Activated naive CD4-positive, alpha-beta T cell treated with Interleukin-2 at 50 U/mL for 16 hours (primary cell): ENCODE measurements at places on chromosomes 2 and 18.

- DNase-seq = no peak
Observed at GRCh38 chr18:47975105-47975504, 44.6 kb upstream of the SMAD2 start.

- DNase-seq = no peak
Observed at GRCh38 chr2:169808221-169808620, 9.6 kb downstream of the SSB start.

GRCh38 chr18:50706651-50707050 lies 113.2 kb downstream of the MRO start:
- no peak for DNase-seq

DNA sequence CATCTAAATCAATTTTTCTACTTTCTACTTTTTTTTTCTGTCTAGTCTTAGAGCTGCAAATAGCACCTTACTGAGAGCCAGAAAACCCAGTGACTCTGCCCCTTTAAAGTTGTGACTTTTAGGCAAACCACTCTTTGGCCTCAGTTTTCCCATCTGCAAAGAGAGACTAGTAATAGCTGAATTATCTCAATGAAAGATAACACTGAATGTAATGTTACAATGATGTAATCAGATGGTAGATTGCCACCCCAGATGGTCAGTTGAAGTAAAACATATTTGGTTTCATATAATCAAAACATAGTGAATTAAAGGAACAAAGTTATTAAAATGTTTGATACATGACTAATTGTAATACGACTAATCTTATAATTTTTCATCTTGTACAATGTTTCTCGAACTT lies 5.0 kb upstream of the APCDD1 start:
- DNase-seq = no peak

DNA sequence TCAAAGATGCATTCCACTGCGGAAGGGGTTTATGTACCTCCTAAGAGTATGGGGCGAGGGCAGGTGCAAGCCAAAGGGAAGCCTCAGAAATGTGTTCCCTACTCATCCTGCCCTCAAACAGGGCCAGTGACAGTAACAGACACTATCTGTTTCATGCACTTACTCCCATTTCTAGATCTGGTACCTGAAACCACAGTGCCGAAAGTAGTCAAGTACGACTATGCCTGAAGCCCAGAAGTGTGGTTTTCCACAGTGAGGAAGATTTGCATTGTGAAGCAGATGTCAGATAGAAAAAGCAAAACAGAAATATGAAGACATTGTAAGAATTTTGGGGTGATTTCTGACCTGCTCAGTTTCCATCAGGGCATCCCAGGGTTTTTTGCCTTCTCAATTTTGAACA lies 748.7 kb downstream of the RNF144A start:
- DNase-seq = no peak

DNA sequence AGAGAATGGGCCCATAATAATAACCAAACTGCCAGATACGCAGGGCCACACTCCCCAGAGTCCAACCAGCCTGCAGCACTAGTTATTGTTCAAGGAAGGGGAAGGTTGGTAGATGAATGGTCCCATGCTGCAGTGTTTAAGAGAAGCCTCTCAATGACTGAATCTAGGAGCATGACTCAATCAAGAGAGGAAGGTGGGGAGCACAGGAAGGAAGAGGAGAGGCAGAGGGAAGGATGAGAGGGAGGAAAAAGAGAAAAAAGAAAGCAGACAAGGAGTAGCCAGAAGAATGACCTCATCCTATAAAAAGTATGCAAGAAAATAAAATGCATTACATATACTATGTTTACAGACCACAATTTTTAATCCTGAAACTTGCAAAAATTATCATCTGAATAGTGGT lies 174.5 kb downstream of the TCF4 start:
- DNase-seq = no peak

- no peak for DNase-seq
Observed at GRCh38 chr2:69559442-69560146, 83.9 kb downstream of the AAK1 start.

- DNase-seq = no peak
Observed at GRCh38 chr2:59590798-59591197, 962.7 kb downstream of the BCL11A start.

GRCh38 chr2:160507046-160507407 lies 13.4 kb upstream of the RBMS1 start:
- DNase-seq = no peak

DNA sequence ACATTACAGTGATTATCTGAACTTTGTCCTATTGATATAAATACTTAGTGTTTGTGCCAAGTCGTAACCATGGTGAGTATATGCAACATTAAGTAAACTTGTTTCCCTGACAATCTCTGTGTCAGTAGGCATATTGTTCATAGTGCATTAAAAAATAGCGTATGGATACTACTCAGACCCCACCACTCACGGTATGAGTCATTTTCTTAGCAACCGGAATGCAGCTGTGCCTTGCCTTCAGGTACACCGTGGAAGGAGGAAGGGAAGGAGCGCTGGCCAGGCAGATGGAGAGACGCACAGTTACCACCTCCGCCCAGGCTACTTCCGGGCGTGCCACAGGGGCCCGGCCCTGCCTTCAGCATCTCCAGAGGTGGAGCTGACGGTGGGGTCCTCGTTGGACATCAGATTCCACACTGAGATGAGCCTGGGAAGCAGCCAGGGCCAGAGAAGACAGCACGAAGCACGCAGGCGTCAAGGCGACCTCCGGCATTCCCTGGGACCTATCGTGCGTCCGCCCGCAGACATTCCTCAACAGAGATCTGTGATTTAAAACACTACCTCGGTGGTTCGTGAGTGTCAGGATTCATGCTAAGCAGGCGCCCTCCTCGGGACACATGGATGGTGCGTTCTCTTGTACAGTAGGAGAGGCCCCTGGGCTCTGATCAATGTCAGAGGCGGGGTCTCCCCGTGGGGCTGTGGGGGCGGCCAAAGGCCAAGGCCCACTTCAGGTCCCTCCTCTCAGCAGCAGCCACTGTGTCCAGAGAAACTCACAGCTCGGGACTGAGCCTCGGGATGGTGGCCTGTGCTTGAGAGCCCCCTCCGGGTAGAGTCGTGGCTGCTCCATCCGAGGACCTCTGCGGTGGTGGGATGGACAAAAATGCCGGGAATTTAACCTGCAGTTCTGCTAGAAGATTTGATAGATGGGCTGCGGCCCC lies 82.2 kb upstream of the HDAC4 start:
- DNase-seq = no peak

DNA sequence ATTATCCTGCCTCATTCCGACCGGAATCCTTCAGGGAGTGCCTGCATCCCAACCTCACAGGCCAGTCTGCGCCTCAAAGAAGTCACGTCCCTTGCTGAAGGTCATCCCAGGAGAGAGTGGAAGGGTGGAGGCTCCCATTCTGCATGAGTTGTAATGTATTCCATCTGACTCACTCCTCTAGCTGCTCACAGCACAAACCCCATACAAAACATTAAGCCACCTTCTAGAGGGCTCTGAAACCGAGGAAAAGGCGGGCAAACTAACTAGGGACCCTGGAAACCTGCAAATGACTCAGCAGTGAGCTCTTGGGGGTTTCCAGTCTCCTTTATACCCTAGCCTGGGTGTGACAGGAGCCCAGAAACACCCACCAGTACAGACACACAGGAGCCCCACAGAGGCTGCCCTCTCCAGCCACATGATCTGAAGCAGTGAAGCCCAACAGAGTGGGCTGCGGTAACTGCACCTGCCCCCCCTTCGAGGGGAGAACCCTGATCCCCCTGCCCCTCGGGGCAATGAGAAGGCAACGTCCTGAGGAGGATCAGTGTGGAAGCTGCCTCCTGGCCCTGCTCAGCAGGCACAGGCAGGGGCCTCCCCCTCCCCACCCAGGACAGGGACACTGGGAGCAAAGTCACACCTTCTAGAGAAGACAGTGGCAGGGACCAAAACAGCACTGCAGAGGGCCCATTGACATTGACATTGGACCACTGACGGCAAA lies 69.3 kb upstream of the SNTG2 start:
- DNase-seq = no peak

DNA sequence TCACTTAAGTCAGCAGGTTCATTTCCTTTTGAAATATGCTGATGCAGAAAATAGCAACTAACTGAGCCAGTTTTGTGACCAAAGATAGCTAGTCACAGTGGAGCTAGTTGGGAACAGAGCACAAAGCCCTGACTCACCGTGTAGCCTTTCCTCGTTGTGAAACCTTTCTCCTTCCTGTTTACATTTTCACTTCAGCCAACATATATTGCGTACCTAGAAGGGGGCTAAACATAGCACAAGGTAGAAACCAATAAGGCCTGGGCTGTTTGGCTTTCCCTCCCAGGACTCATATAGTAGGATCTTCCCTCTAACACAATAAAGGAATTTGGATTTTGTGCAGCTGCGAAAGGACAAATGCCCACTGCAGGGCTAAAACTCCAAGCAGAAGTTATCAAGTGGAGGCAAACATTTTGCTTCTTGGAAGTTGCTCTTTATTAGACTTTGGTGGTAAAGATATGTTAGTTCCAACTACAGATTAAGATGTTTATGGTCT lies 24.5 kb upstream of the LPIN2 start:
- DNase-seq = no peak

GRCh38 chr18:50944245-50944932 lies 23.5 kb upstream of the ELAC1 start:
- DNase-seq = no peak

DNA sequence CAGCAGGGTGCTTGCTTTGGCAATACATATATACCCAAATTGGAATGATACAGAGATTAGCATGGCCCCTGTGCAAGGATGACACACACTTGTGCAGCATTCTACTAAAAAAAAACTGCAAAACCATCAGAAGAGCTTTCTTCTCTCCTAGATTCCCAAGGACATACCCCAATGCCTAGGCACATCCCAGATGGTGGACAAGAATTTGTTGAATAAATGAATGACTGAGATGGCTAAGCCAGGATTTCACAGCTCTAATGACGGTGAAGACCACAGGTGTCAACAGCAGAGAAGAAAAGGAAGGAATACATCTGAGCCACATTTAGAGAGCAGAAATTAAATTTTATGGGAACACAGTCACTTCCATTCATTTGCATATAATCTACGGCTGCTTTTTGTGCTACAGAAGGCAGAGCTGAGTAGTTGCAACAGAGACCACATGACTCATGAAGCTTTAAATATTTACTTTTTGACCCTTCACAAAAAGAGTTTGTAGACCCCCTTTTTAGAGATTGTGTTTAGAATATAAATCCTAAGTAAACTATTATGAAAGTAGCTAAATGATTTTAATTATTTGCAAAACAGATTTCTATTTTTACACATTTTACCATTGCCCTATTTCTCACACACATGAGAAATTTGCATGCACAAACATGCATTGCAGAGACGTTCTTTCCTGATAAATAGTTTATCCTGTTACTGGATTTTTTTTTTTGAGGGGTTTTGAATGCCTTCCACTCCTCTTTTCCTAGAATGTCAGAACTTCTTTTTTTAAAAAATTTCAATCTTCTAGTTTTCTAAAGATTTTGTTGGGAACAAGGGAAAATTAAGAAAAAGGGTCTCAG lies 119.0 kb downstream of the PMAIP1 start:
- DNase-seq = no peak

GRCh38 chr2:212451786-212452231 lies 86.8 kb downstream of the ERBB4 start:
- DNase-seq = no peak

DNA sequence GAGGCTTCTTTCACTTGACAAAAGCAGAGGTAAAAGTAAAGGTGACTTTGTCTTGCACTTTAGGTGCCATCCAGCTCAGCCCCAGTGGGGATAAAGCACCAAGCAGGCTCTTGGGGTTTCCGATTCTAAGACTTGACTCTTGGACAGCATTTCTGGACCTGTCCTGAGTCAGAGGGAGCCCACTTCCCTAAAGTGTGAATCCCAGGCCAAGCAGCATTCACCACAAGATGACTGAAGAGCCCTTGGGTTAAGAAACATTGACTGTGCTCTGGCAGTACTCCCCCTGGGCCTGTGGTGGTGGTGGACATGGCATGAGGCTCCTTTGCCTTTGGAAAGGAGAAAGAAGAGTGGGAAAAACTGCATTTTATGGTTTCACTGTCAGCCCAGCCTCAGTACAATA lies 638.0 kb upstream of the VRK2 start:
- no peak for DNase-seq

- DNase-seq = no peak
Observed at GRCh38 chr2:118371515-118371914, 283.2 kb downstream of the INSIG2 start.

DNA sequence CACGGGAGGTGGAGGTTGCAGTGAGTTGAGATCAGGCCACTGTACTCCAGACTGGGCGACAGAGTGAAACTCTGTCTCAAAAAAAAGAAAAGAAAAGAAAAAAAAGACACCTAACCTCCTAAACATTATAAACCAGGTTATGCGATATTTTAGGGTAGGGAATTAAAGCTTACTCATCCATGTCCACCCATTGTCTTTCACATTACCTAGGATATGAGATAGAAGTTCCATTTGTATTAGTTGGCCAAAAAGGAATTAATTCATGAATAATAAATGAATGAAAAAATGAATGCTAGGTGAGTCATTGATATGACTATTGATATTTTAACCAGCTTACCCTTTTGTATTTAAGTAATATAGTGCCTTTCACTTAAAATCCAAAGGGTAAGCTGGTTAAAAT lies 132.9 kb downstream of the FAM161A start:
- DNase-seq = no peak

DNA sequence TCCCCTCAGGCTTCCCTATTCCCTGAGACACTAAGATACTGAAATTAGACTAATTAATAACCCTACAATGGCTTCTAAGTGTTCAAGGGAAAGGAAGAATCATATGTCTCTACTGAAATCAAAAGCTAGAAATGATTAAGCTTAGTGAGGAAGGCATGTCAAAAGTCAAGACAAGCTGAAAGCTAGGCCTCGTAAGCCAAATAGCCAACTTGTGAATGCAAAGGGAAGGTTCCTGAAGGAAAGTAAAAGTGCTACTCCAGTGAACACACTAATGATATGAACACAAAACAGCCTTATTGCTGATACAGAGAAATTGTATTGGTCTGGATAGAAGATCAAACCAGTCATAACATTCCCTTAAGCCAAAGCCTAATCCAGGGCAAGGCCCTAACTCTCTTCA lies 10.0 kb downstream of the ZC3H8 start:
- no peak for DNase-seq

- DNase-seq = no peak
Observed at GRCh38 chr2:177603768-177604167, 211.2 kb downstream of the AGPS start.

- no peak for DNase-seq
Observed at GRCh38 chr18:63472380-63472779, 4.4 kb upstream of the SERPINB5 start.

GRCh38 chr2:14516844-14517243 lies 115.7 kb upstream of the LRATD1 start:
- DNase-seq = no peak
